ENCODE measurements at places on chromosomes 7 and 10.

- DNase-seq, result peak; percentile 26
Observed at GRCh38 chr7:76338298-76339084, 20.3 kb downstream of the YWHAG start.

DNA sequence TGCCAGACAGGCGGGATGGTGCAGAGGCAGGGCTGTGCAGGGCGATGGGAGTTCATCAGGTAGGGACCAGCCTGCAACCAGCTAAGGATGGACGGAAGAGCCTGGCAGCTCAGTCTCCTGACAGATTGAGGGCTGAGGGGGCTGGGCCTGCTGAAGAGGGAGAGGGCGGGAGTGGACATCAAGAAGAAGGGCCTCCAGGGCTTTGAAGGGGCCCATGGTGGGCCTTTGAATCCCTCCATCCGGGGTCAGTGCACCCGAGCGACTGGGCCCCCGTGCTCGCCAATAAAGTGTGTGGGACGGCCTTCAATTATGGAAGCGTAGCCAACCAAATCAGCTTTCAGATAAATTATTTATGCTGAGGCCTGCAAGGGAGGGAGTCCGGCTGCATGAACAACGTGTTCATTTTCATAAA, 431.2 kb downstream of the RPS24 start:
- peak; percentile 68 for DNase-seq

DNA sequence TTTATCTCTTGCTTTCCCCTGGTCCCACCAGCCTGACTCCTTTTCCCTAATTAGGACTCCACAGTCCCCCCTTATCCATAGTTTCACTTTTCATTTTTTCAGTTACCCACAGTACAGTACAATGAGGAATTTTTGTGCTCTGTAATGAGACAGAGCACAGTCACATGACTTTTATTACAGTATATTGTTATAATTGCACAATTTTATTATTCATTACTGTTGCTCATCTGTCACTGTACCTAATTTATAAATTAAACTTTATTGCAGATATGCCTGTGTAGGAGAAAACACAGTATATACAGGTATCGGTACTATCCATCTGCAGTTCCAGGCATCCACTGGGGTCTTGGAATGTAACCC, 125.4 kb downstream of the KCNMA1 start:
- no peak for DNase-seq

- DNase-seq, result no peak
Observed at GRCh38 chr10:103621783-103622125, 128.2 kb downstream of the NEURL1 start.

DNA sequence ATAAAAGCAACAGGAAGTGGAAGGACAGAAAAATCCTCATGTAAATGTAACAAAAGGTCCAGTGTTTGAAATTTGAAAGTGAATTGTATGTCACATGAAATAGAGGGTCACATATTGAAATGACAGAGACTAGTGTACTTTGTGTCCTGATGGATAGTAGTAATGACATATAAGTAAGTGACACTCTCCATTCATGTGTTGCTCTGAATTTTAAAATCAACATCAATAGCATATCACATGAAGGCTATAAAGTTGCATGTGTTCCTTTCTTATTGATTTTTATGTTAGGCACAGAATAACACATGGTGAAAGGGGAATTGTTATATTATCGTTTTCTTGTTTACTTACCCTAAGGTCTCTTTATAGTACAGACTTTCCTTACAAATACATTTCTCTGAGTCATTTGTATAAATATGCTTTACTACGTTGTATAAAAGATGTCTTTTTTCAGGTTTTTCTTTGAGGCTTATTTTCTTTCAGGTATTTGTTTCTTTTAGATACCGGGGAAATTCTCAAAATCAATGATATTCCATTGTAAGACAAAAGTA, 104.6 kb upstream of the CACNA2D1 start:
- DNase-seq, result no peak

GRCh38 chr7:67466109-67466508, 469.5 kb downstream of the TYW1 start:
- no peak for DNase-seq

DNA sequence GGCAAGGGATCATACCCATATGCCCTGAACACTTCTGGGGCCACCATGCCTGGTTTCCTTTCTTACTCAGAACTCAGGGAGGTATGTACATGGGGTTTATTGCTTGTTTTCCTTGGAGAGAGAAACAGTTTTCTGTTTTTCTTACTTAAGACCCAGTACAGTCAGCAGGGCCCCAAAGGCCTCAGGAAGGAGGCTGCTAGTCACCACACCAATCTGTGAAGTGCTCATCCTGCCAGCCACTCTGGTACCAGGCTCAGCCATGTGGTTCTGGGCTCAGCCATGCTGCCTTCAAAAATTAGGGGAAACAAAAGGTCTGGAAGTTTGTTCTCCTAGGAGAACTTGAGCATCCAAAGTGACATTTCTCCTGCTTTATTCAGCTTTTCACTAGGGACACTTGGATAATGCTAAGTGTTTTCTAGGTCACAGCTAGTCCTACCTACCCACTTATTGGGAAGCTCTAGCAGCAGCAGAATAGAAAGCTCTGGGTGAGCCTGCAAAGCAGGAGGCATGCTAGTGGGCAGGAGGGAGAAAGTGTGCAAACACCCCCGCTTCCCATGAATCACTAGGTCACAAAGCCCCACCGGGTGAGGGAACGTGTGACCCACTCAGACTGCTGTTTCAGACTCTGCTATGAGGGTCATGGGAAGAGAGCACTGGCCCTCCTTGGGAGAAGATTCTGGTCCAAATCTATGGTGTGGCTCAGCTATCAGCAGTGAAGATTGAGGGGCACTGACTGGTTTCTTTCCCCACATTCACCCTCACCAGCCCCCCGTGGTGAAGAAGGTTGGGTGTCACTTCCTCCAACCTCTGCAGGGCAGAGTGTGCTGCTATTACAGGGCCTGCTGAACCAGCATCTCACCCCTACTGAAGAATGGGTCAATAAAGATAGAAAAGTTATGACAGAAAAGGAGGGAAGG, 23.9 kb downstream of the NUDCD3 start:
- DNase-seq, result no peak

DNA sequence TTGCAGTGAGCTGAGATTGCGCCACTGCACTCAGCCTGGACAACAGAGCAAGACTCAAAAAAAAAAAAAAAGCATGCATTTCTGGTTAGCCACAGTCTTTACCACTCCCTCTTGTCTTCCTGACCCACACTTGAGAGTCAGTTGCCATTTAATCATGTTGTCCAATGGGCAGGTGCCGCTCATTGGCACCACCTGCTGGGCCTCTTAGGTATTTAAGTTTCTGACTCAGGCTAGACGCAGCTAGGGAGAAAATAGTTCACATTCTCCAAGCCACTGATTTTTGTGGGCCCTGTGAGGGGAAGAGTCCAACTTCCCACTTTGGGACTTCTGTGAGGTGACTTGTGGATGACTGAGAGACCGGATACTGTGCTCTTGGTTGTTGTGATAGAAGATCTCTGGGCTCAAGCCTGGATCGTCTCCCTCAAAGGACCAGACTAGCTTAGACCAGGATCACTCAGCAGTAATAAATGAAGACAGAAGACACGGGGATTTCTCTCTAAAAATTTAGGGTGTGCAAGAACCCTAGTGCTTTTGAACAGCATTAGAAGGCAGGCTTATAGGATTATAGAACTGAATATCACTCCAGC, 26.8 kb upstream of the SORCS3 start:
- DNase-seq, result no peak

DNA sequence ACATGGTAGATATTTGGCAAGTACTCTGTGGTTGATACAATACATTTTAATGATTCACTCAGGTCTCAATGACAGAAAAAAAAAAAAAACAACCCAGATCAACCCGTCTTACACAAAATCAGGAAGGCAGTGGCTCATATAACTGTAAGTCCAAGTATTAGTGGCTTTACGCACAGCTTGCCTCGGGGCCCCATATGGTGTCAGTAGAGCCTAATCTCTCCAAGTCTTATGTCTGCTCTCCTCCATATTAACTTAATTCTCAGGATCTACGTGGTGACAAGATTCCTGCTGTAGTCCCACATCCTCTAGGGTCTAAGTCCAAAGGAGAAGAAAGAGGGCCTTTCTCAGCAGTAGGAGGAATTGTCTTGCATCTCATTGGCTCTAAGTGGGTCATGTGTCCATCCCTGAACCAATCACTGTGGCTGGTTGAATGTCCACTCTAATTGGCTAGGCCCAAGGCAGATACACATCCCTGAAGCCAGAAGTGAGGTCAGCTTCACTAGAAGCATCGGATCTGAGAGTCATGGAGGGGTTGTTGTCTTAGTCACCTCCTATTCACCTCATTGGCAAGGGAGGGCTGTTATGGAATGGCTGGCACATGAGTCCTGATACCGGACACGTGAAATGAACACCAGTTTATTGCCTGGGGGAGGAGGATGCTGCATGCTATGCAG, 20.5 kb upstream of the PLPP4 start:
- DNase-seq, result no peak

DNA sequence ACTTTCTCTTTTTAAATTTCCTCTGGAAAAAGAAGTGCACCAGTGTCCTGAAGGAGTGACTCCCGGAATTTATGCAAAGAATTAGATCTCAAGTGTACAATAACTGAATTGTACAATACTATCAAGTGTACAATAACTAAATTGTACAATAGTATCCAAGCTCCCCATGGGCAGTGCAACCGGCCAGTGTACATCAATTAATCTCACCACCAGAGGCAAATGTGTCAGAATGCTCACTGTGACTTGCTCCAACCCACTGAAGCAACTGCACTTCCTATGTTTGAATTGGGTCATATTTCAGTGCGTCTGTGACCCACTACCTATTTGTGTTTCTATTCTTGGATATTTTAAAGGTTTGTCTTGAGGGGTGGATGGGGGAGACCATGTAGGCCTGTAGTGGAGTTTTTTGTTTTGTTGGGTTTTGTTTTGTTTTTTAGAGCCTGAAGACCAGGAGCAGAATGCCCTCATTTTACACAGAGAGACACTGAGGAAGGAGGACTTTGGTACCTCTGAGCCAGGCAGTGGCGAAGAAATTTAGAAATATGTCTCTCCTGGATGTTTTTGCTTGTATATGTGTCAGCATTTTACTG, 78.5 kb upstream of the CTTNBP2 start:
- DNase-seq, result no peak

GRCh38 chr10:107067843-107068242, 96.7 kb downstream of the SORCS1 start:
- DNase-seq, result no peak

DNA sequence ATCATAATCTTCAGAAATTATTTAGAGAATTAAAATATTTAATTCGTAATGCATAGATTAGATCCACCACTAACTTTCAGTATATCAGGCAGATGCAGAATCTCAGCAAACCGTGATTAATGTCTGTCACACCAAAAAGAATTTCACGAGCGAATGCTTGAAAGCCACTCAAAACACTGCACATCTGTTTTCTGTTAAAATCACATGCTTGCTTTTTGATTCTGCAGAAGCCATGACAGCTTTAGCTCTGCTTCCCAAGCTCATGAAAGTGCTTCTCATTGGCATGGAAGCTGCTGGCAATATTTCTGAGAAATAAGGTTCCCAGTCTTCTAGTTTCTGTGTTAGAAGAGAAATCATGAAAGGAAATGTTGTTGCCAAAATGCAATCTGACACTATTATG, 837.8 kb upstream of the LRRN3 start:
- DNase-seq, result no peak

GRCh38 chr10:113219446-113219845, 269.4 kb downstream of the TCF7L2 start:
- no peak for DNase-seq

- no peak for DNase-seq
Observed at GRCh38 chr7:73746378-73746777, 7.8 kb upstream of the ABHD11 start.

DNA sequence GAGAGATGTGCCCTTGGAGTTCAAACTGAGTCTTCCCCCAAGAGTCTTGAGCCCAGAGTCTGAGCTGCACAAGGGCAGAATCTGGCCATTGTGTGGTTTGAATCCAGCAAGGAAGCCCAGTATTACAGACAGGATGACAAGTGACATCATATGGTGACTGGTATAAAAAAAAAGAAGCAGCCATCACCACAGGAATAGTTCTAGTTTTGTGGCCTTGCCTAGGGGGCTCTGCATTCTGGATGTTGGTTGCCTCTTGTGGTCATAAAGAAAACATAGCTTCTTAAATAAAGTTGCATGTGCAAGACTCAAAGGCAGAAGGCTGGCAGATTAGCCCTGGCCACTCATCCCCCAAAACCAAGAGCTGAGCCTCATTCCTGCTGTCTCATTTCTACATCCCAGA, 16.8 kb upstream of the LRRC72 start:
- no peak for DNase-seq

GRCh38 chr10:130758529-130758928, 553.0 kb downstream of the TCERG1L start:
- DNase-seq, result peak; percentile 23

- DNase-seq, result no peak
Observed at GRCh38 chr7:110767550-110768110, 323.3 kb upstream of the LRRN3 start.

- DNase-seq, result no peak
Observed at GRCh38 chr7:94323844-94324243, 70.9 kb upstream of the COL1A2 start.

- no peak for DNase-seq
Observed at GRCh38 chr10:12561720-12562119, 212.4 kb downstream of the CAMK1D start.

DNA sequence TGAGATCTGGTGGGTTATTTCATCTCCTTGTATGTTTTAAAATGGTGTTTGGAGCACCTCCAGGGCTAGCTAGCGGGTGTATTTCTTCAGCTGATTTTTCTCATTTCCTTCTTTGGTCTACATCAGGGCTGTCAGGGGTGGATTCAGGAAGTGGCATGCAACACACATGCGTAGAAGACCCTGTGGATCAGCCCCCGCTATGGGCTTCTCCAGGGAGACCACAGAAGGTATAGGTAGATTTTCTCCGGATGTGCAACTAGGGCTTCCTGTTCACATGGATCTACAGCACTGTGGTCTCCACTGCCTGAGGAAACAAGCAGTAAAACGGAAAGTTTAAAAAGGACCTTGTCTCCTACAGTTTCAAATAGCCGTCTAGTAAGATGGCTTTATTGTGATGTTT, 10.4 kb downstream of the NUB1 start:
- DNase-seq, result peak; percentile 22

DNA sequence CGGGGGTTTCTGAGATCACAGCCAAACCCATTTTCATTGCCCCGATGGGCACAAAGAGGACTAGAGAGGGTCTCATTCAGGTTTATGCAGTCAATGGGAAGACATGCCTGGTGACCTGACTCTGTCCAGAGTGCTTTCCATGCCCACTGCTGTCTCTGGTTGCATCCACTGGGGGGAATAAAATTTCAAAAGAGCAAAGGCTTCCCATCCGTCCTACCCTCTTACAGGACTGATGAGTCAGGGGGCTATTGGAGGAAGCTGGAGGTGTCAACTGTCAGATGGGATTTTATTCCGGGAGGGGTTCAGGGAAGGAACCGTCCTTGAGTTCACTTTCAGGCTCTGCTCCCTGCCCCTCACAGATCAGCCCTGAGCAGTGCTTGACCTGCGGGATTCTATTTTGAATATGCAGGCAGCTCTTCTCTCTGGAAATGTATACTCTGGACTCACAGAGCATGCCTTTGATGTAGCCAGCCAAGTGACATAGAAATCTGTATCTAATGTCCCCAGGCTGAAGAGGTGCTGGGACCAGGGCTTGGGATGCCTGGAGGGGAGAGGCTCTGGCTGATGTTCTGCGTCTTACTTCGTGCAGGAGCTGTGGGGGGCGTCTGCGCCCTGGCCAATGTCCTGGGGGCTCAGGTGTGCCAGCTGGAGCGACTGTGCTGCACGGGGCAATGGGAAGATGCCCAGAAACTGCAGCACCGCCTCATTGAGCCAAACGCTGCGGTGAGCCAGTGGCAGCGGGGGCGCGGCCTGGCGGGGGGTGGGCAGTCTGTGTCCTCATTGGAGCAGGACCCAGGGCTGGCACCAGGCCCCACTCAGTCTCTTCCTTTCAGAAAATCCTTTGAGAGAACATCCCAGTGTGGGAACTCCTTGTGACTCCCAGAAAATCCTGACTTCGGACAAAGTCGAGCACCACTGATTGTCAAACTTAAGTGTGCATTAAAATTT, 12.0 kb downstream of the C10orf62 start:
- DNase-seq, result no peak
